DND-41 (cell line): ENCODE measurements at places on chromosomes 7 and 10.
A peak's percentile ranks its signal among the peaks of the same experiment; 100 is the strongest.

DNA sequence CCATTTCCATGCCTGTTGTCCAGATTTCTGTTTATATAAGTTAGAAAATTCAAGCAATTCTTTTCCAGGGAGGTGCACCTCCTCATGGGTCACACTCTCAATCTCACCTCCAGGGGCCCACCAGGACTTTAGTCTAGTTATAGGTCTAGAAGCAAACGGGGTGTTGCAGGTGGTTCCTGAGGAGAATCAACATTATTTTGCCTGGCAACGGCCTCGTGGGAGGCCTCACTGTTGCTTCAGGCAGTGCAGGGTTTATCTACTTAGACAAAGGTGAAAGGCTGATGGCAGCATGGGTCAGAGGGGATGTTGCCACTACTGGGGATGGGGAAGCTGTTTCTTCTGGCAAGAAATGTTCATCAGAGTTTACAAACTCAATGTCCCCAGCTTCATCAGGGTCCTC, 56.7 kb upstream of the LRRC18 start:
- DNase-seq: no peak

DNA sequence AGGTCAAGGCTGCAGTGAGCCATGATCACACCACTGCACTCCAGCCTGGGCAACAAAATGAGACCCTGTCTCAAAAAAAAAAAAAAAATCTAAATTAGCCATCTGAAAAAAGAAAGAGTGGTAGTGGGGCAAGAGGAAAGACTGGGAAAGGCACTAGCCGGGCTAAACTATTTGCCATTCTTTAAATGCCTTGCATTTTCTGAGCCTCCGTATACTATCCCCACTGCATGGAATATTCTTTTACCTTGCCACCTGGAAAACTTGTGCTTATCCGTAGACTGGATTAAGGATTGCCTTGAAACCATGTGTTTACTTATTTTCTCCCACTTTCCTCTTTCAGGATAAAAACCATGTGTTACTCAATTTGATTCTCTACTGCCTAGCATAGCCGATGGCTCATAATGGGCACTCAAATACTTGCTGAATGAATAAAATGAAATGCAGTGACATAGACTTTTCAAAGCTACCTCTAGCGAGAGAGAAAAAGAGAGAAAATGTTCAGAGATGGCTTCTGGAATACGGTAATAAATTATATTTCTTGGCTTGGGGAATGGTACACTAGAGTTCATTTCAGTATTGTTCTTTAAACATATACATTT, 30.6 kb downstream of the HYCC1 start:
- no peak for DNase-seq

GRCh38 chr7:127893547-127893946, 137.7 kb downstream of the LRRC4 start:
- DNase-seq: no peak

DNA sequence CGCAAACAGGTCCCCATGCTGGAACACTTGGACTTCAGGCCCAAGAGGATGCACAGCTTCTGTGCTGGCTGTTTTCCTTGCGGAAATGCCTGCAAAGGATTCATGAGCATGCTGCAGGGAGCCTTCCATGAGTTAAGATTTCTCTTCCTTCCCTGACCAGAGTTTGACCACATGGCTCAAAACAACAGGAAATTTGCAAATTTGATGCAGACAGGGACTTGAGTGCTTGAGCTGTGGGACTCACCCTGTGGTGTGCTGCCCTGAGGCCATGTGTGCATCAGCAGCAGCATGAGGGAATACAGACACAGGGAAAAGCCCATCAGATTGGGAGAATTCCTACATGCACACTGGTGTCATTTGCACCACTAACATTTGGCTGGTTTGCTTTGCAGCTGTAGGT, 195.4 kb downstream of the CDC14C start:
- no peak for DNase-seq

DNA sequence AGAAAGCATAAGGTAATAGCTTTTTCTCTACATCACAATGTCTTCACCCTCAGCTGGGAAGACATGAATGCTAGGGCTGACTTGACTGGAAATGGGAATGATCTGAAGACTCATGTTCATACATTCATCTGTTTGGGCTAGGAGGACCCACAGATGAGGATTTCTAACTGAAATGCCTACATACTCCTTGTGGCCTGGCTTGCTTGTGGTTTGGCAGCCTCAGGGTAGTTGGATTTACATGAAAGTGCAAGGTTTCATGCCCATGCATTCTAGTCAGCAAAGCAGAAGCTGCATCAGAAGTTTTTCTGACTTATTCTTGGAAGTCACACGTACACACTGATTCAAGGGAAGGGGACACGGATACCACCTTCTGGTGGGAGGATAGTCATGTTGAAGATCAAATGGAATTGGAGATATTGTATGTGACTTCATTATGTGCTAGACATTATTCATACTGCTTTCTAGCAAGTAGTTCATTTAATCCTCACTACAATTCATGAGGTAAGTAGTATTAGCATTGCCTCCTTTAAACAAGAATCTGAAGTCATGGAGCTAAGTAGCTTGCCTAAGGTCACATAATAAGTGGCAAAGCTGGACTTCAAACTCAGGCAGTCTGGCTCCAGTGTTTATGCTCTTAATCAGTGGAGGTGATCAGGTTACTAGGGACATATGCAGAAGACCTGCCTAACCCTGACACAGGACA, 957.0 kb downstream of the LRMDA start:
- no peak for DNase-seq

DNA sequence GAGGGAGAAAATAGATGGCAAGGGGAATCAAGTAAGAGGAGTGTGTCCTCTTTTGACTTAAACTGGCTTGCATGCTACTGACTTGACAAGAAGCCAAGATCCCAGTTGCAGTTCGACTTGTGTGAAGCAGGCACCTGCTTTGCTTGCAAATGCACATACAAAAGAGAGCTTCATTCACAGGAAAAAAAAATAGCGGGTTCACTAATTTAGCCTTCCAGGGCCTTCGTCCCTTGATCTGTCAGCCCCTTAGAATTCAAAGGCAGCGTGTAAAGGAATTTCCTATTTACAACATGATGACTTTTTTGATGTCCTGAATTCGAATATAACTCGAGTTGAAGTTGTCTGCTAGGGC, 192.1 kb downstream of the CELF2 start:
- DNase-seq: peak; percentile 56

- DNase-seq: no peak
These were observed 47.7 kb upstream of the SFMBT2 start for GRCh38 chr10:7458556-7458955.

DNA sequence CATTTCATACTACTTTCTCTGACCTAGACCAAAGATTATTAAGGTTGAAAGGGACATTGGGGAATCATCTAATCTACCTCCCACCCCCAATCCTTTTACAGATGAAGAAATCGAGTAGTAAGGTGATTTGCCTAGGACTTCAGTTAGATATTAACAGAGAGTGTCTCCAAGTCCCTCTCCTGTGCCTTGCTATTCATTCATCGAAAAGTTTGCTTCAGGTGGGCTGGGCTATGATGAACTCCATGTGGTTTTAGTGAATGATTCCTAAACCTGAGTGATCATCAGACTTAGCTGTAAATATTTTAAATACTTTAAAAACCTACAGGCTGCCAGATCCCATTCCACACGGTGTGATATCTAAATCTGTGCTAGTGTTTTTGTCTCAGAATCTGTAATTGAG, 259.4 kb upstream of the SORCS1 start:
- no peak for DNase-seq

GRCh38 chr10:103855852-103856796, 748 bp upstream of the SH3PXD2A start:
- no peak for DNase-seq

DNA sequence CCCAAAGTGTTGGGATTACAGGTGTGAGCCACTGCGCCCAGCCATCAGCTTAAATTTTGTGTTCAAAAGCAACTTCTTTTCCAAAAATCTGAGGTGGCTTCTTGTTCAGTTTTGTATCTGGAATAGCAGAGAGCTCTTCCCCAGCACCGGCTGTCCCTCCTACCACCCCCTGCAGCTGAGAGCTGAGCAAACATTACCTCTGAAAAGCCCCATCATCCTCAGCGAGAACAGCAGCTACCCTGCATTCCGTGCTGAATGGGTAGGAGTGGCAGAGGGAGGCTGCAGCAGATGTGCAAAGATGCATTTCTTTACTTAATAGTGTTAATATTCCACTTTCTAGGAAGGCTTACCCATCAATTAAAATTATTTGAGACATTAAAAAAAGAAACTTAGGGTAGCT, 31.8 kb downstream of the CCM2 start:
- no peak for DNase-seq

DNA sequence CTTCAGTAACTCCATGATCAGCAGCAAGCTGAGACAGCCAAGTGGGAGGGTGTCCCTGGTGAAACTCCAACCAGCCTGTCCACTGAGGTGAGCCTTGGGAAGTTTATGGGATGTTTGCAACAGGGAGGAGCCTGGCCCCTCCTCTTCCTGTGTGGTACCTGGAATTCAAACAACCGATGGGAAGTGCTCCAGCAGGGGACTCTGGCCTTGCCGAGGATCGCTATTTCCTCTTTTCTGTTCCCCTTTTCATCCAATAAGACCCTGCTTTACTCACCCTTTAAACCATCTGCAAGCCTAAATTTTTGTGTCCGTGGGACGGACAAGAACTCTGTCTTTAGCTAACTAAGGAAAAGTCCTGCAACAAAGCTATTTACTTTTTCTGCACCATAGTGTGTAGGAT, 491.1 kb upstream of the ZMIZ1 start:
- DNase-seq: no peak
